ENCODE measurements at places on chromosomes 6 and 20.

- no peak for DNase-seq
Measured at GRCh38 chr6:21902628-21903169, 309.1 kb downstream of the SOX4 start.

- no peak for DNase-seq
Measured at GRCh38 chr20:2752567-2753460, 47.6 kb downstream of the CPXM1 start.

GRCh38 chr6:162620073-162620472 is 107.5 kb downstream of the PRKN start:
- DNase-seq = no peak

GRCh38 chr6:110476046-110476849 is at the start of gene SLC22A16:
Gene SLC22A16 (minus strand): TSS chr6:110476613. CDS start chr6:110476574, 39 bp downstream.
- DNase-seq = no peak

GRCh38 chr6:148313488-148313887 is 29.1 kb upstream of the SASH1 start:
- no peak for DNase-seq

Measured in RCC 7860 (cell line).